Natural killer cell treated with Interleukin-12 subunit alpha and Interleukin-12 subunit beta and Interleukin-15 and Interleukin-18, amount 100 ng/mL, for 72 hours (primary cell): ENCODE measurements at places on chromosomes 6 and 20. TPM values are rescaled to one million over a fixed set of nuclear protein-coding genes. Genes with fewer than 3 reads are reported as not detected.

DNA sequence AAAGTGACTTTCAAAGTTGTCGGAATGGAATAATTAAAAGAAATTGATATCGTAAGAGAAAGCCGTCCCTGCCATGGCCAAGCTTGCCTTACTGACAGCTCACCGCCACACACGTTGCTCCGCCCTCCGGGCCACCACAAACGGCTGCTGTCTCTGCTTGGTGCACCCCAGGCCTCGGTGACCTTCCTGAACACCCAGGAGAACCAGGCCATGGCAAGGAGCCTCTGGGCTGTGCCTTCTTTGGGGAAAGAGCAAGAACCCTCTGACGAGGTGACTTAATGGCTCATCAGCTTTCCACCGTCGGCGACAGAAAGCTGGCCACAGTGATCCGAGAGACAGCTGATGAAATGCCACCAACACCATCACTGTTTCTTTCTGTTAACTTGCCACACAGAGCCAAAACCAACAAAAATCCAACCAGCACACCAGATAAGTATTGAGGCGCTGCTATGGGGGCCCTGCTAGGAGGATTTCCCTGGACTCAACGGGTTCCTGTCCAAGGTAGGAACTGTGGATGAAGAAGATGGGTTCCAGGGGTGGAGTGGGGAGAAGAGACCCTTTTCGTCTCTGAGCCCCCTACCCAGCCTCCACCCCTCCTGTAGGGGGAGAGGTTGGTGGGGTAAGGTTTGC lies 61.4 kb downstream of the NPEPL1 start:
- no peak for DNase-seq

- no peak for DNase-seq
Measured at GRCh38 chr6:46964716-46965519, 43.2 kb upstream of the ADGRF5 start.

Gene TMX4
- total RNA-seq = 41.5 TPM

- DNase-seq = no peak
Measured at GRCh38 chr6:101348816-101349215, 44.7 kb upstream of the GRIK2 start.

Gene MKKS
- 5.7 TPM for total RNA-seq

Gene CPXM1
- 47.8 TPM for total RNA-seq

Gene KIAA1755
- total RNA-seq = not detected

Gene ID1
- 0.52 TPM for total RNA-seq

DNA sequence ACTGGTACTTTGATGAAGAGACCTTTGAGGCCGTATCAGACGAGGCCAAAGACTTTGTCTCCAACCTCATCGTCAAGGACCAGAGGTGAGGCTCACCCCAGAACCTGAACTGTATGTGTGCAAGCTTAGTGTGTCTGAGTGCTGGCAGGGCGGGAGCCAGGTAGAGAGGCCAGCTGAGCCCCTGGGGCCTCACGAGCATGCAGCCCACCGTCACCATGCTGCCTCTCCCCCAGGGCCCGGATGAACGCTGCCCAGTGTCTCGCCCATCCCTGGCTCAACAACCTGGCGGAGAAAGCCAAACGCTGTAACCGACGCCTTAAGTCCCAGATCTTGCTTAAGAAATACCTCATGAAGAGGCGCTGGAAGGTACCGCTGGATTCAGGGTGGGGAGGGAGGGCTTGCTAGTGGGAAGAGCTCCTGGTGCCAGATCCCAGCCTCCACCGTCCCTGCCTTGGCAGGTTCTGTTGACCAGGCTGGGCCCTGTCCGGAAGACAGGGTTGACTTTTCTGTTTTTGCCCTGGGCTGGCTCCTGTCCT lies 12.7 kb downstream of the MYLK2 start:
- DNase-seq = no peak

Gene MRAP2
- not detected for total RNA-seq

DNA sequence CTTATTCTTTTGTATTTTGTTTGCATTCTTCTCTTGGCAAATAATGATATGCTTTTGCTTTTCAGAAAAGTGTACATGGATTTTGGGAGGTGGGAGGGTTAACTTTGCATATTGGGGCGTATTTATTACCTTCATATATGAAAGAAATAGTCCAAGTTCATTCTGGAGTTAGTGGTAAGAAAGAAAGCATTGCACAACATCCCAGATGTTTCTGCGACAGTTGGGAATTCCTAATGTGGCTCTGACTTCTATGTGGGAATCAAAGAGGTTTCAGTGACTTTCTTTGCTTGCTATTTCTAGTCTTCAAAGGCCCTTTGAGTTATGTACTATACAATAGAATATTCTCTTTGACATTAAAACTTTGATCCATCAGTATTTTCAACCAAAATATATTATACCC lies 78.1 kb downstream of the MMUT start:
- no peak for DNase-seq

DNA sequence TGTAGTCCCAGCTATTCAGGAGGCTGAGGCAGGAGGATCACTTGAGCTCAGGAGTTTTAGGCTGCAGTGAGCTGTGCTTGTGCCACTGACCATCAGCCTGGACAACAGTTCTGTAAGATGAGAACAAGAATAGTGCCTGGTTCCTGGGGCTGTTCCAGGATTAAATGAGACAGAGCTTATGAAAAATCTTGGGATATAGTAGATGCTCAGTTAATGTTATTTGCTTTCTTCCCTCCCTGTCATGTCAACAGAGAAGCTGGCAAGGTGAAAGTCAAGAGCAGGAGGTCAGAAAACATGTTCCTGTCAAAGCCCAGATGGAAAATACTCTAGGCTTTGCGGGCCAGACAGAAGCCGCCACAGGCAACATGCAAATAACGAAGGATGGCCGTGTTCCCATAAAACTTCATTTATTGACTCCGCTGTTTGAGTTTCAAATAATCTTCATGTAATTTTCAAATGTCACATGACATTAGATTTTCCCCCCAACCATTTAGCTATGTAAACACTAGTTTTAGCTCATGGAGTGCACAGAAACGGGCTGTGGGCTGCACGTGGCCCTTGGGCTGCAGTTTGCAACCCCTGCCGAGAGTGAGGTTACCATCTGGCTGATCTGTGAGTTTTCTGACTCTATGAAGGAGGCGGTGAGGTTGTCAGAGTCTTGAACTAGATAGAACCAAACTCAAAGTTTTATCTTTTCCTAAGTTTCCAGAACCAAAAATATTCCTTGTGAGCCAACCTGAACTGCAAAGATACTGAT lies 63.4 kb upstream of the PMEPA1 start:
- DNase-seq = no peak
